ENCODE measurements at places on chromosomes 7 and 10. TPM values are rescaled to one million over a fixed set of nuclear protein-coding genes. Genes with fewer than 3 reads are reported as not detected.

The SLC29A3 gene
- total RNA-seq, result 8.2 TPM

The C10orf105 gene
- 0.09 TPM for total RNA-seq

The CYCS gene
- total RNA-seq, result 175 TPM

The VAX1 gene
- not detected for total RNA-seq

The PTPRE gene
- total RNA-seq, result 8.3 TPM

The PMS2 gene
- total RNA-seq, result 37.1 TPM
